ENCODE measurements at places on chromosomes 11 and 22. TPM values are rescaled to one million over a fixed set of nuclear protein-coding genes. Genes with fewer than 3 reads are reported as not detected.

Gene AQP11
- total RNA-seq = 2.1 TPM

Gene SEZ6L
- not detected for total RNA-seq

Gene MS4A1
- not detected for total RNA-seq

Gene MS4A6E
- total RNA-seq = not detected

Gene CASP5
- total RNA-seq = not detected

Gene ACER3
- 15.1 TPM for total RNA-seq

Gene GATD1
- total RNA-seq = 16.7 TPM

Data from renal cortical epithelial cell (primary cell).